ENCODE measurements at places on chromosomes 13 and 19.
A peak's percentile ranks its signal among the peaks of the same experiment; 100 is the strongest.

GRCh38 chr19:38650911-38651584 lies 3.6 kb downstream of the ACTN4 start:
- no peak for DNase-seq

DNA sequence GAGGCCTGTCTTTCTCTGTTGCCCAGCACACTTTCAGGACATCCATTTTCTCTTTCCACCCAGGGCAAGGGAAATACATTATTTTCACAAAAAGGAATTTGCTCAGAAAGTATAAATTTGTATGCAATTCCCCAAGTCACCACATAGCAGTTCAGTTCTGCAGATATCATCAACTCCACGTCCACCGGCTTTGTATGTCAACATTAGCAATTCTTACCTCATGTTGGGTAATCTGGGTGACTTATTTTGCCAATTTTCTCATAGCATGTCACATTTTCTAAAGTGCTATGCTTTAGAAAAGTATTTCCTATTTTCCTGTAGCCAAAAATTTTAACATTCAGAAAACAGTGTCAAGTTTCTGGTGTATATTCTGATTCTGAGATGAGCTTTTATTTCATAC lies 501.8 kb downstream of the EFNB2 start:
- DNase-seq, result no peak

- no peak for DNase-seq
These were observed 35.0 kb upstream of the FRY start for GRCh38 chr13:31996601-31997000.

GRCh38 chr19:13082192-13083007 lies 20.3 kb downstream of the LYL1 start:
- no peak for DNase-seq

- DNase-seq, result peak; percentile 62
These were observed 7.5 kb downstream of the RPS9 start for GRCh38 chr19:54207983-54208783.

DNA sequence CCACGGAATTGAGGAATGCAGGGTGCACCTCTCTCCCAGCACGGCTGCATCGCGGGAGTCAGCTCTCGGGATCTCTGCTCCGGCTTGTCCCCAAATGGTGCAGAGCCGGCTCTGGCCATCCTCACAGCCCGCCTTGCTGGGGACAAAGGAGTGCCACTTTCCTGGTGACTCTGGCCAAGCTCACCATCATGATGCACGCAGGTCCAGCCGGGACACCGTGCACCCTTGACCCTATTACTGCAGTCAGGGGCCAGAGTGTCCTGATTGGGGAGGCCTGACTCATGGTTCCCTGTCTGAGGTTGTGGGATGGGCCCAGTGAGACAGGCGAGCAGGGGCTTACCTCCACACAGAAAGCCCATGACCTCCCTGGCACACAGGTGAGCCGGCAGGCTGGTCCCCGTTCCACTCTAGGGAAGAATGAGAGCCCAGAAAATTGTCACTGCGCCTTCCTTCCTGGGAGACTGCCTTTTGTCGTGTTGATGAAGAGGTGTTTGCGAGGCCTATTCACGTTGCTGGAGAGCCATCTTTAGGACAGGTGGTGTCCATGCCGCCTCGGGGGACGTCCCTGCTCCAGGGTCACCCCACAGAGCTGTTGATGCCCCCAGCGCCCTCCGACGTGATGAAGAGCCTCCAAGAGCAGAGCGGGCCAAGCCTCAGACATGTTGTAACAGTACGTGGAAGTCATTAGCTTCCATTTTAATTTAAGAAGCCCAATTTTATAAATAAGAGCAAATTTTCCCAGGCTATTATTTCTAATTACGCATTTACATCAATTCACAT lies 18.5 kb upstream of the VSTM2B start:
- DNase-seq, result no peak

- DNase-seq, result no peak
These were observed 13.8 kb downstream of the DEDD2 start for GRCh38 chr19:42203700-42204099.

- DNase-seq, result no peak
These were observed 158.8 kb downstream of the RGCC start for GRCh38 chr13:41616151-41616550.

DNA sequence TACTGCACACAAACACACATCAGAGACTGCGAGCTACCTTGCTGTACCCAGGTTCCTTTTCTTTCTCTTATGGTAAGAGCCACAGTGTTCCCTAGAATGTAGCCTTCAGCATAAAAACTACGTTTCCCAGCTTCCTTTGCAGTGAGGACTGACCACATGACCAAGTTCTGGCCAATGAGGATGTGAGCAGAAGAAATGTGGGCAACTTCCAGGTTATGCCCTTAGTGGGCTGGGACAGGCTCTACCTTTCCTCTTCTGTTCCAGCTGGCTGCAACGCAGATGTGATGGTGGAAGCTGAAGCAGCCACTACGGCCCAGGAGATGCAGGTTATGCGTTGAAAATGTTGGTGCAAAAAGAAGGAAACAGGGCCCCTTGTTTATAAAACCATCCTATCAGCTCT lies 27.5 kb downstream of the VRK3 start:
- no peak for DNase-seq

GRCh38 chr19:2392366-2392765 lies 32.3 kb downstream of the TMPRSS9 start:
- DNase-seq, result no peak

GRCh38 chr13:107329991-107330390 lies 762.1 kb upstream of the ARGLU1 start:
- no peak for DNase-seq

DNA sequence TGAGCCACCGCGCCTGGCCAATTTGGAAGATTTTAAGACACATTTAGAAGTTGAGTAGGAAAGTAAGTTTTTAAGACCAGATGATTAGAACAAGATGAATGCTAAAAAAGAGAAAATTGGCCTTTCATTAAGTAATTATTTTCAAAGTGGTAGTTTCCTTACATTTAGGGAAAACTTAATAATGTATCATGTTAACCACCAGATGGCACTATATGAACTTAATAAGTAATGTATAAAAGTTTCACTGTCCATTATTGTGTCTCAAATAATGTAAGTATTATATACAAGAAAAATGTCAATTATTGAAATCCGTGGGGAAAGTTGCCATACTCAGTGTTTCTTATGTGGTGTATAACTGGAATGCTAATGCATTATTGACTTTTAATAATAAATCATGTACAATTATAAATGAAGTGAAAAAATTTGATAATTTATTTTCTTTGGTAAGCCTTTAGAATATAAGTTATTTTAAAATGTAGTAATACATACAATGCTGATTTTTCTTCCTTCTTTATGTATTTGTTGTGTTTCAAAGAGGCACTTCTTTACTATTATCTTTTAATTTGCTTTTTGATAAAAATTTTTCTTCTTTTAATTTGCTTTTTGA lies 29.2 kb downstream of the COG6 start:
- DNase-seq, result no peak

DNA sequence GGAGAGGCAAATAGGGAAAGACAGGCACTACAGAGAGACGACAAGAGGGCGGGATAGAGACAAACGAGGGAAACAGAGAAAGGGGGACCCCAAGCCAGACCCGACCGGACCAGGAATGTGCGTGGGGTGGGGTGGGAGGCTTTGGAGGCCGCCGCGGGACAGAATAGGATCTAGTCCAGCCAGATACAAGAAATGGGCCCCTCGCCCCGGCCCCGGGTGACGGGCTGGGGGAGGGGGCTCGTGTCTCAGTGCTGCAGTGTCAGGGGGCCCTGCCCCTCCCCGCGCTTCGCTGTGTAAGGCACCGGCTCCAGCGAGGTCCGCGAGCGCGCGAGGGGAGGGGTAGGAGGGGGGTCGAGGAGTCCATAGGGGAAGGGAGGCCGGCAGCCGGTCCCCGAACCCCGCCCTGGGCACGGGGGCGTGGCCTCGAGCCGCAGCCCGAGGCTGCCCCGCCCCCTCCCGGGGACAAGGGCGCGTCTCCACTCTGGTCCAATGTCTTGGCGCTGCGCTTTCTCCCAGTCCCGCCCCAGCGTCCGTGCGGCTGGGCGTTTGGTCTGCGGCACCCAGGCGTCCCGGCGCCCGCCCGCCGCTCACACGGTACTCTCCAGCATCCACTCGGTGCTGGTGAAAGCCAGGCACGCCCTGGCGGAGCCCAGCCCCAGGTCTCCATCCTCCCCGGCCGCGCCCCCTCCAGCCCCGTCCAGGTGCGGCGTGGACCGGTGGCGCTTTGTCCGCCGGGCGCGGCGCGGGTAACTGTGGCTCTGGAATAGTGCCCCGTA lies 11.0 kb downstream of the IFNL1 start:
- DNase-seq, result no peak

GRCh38 chr19:41376241-41376997 lies at the start of gene TMEM91:
TMEM91 (plus strand) TSS chr19:41376533; CDS start chr19:41378310, 1,777 bp downstream.
- no peak for DNase-seq

DNA sequence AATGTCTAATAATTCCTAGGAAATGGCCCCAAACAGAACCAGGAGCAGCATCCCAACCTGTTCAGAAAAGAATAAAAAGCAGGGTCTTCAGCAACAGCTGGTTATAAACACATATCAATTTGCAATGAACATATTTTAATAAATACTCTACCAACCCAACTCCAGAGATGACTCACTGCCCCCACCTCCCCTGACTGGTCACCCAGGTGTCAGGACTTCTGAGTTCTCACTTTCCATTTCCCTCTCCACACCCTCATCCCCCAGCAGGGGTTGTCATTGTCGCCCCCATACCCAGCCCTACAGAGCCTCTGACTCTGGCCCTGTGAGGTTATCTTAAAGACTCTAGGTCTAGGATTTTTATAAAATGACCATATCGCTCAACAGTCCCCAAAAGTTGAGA lies 6.9 kb downstream of the SERPINE3 start:
- DNase-seq, result no peak

GRCh38 chr13:45196622-45197021 lies 4.2 kb downstream of the KCTD4 start:
- no peak for DNase-seq

DNA sequence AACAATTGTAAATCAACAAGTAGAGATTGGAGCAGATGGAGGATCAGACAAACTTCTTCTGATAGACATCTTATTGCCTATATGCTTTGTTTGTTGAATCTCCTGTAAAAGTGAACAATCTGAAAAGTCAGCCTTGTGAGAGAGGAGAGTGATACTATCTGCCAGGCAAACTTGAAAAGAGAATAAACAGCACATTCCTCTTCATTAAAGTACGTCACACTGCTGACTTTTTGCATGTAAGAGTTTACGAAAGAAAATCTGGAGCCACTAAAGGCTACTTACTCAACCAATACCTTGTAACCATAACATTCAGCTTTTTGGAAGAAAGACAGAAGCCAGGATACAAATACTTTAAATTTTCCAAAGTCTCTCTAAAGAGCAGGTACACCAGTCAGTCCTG lies 42.5 kb downstream of the EDNRB start:
- DNase-seq, result no peak

GRCh38 chr13:75366380-75367280 lies 115.3 kb downstream of the TBC1D4 start:
- no peak for DNase-seq

DNA sequence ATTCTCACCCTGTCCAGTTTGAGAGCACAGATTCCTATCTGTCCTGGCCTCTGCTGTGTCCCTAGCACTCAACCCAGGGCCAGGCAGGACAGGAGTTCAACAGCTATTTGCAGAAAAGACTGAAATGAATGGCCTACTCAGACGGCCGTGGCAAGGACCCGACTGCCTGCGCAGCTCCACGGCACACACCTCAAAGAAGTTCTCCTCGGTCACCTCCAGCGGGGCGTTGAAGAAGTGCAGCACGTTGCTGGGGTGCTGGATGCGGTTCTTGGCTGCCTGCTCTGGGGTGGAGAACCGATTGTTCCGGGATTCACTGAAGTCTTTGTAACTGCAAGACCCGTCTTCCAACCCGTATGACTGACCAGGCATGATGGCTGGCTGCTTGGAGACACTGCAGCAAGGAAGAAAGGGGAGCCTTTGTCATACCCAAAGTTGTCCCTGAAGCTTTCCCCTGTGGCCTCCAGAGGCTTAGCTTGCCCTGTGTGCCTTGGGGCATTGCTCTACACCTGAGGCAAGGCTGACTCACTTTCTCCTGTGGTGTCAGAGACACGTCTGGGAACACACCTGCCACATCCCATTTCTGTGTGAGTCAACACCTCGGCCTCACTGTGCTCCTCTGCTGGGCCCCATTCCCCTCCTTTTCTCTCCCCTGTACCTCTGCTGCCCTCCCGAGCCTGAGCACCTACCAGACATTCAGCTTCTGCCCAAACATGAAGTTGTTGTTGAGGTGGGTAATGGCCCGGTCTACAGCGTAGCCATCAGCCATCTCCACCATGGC lies 6.8 kb upstream of the ECH1 start:
- DNase-seq, result peak; percentile 60

GRCh38 chr13:57704031-57704430 lies 72.5 kb downstream of the PCDH17 start:
- DNase-seq, result no peak

- DNase-seq, result no peak
These were observed 182.4 kb upstream of the UFM1 start for GRCh38 chr13:38167164-38167822.

GRCh38 chr13:80787604-80788003 lies 446.7 kb upstream of the SPRY2 start:
- DNase-seq, result no peak

- DNase-seq, result no peak
These were observed at the start of gene CEACAM21 for GRCh38 chr19:41575998-41576397. CEACAM21 (plus strand) TSS chr19:41576166; CDS start chr19:41576275, 109 bp downstream.

DNA sequence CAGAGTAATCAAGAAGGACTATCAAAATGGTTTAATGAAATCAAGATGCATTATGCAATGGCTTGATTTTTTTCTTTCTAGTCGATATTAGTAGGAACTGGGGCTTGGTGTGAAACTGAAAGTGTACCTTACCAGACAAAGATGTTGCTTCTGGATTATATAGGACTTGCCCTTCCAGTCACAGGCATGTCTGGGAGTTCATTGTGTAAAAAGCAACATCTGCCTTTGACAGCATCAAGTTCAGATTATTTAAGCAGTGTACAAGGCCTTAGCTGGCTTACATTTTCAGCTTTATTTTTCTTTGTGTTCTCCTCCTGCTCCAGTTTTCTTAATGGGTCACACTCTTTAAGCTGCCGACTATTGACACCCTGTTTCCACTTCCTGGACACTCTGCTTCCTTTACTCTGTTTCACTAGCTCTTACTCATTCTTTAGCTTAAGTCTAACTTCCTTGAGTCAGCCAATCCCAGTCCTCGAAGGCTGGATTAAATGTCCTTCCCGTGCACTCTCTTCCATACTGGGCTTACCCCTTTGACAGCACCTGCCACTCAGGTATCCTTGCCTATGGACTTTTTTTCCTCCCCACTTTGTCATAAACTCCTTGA lies 29.4 kb upstream of the OLFM4 start:
- no peak for DNase-seq

GRCh38 chr13:68046903-68047302 lies 816.8 kb upstream of the PCDH9 start:
- DNase-seq, result no peak

- DNase-seq, result no peak
These were observed 45.1 kb downstream of the EPSTI1 start for GRCh38 chr13:42946927-42947326.

GRCh38 chr13:99629641-99630040 lies 128.4 kb downstream of the TM9SF2 start:
- DNase-seq, result no peak

DNA sequence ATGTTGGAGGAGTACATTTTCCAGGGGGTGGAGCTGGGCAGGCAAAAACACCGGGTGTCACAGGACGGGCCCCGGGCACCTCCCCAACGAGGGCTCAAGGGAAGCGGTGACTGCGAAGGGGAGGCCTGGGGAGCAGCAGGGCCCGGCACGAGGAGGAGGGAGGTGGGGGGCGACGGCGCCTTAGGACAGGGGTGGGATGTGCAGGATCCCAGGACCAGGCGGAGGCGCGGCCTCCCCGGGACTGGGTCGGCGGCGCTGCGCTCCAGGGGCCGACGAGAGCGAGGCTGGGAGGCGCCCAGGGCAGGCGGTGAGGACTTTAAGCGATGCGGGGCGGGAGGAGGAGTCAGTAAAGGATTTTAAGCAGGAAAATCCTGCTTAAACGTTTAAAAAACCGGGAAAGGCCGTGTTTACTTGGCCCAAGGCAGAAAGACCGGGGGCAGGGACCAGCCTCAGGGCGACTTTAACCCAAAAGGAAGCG lies 427 bp downstream of the ZNF160 start:
- peak; percentile 18 for DNase-seq

Data from activated T-cell treated with anti-CD3 and anti-CD28 coated beads for 48 hours (primary cell).